Heart left ventricle (tissue), 16 donors: ENCODE measurements at places on chromosomes 3 and 15. TPM values are rescaled to one million over a fixed set of nuclear protein-coding genes. Genes with fewer than 3 reads are reported as not detected.

STRA6 gene
- not detected for total RNA-seq

DNA sequence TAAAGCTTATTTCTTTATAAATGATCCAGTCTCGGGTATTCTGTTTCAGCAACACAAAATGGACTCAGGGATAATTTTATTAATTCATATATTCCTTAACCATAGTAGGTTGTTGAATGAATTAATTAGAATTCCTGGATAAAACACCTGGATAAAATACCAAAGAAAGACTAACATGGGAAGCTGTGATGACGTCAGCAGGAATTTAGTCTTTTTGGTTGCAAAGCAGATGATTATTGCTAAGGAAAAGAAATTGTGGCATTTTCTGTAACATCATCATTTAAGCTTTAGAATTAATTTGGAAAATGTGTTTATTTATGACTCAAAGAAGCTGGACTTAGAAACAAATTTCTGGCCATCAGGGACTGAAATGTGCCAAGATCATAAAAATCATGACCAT, 228.3 kb upstream of the ZBTB20 start:
- no peak for DNase-seq

GRCh38 chr3:42983927-42984326, 4.8 kb downstream of the GASK1A start:
- DNase-seq = no peak

GRCh38 chr15:100133001-100133400, 208.8 kb downstream of the ADAMTS17 start:
- DNase-seq = no peak

GRCh38 chr3:134294302-134295280, 43.9 kb upstream of the RYK start:
- DNase-seq = no peak

- DNase-seq = no peak
Measured at GRCh38 chr3:64974401-64974800, 286.6 kb upstream of the ADAMTS9 start.

GRCh38 chr3:164539215-164539614, 539.1 kb downstream of the SI start:
- DNase-seq = no peak
